ENCODE measurements at places on chromosomes 7 and 10.

DNA sequence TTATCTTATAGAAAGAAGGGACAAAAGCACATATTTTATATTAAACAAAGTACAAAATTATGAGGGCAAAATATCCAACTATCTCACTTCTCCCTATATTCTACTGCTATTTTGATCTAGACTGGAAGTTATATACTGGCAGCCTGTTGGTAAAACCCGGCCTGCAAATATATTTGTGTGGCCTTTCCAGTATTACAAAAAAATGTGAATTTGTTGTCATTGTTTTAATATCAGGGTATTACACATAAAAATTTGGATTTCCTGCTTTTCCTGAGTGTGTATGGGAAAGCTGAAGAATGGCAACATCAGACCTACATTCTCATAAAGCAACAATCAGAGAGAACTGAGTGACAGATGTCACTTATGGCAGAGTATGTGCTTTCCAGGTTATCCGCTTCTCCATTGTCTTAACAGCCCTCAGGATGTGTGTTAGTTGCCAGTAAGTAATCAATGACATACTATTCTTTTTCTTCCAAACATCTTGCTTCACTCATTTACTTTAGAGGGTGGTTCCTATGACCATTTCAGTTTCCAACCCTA is 7.3 kb downstream of the SYPL1 start:
- DNase-seq = no peak

GRCh38 chr7:153934629-153935028 is 117.6 kb upstream of the DPP6 start:
- DNase-seq = no peak

- DNase-seq = no peak
Observed at GRCh38 chr7:24609059-24609458, 35.8 kb downstream of the PALS2 start.

- DNase-seq = no peak
Observed at GRCh38 chr7:90917539-90917938, 321.4 kb downstream of the CDK14 start.

- peak; percentile 11 for DNase-seq
Observed at GRCh38 chr10:101297901-101298486, 56.0 kb upstream of the BTRC start.

DNA sequence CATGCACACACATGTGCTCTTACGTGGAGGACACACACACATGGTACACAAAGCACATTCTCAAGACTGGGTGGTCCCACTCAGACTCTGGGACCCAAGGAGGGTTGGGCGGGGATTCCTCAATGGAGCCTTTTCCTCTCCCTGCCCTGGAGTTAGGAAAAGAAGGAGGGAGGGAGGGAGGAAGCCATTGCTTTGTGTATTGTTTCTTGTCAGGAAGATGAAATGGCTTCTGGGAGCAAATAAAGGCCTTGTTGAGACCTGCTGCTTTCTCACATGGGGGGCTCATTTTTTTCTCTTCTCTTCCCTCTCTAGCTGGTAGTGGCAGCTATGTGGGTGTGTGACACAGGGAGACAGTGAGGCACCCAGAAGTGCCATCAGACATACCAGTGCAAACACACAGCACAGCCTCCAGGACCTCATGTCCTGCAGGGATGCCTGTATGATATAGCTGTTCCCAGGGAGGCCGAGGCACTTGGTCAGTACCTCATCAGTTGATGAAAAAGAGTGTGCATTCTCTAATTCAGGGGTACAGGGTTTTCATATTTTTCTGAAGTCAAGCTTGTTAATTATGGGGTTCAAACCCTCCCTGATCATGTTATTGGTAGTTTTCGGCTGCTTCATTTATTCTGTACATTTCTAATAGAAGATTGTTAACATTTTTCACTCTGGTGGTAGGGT is 5.7 kb downstream of the AQP1 start:
- DNase-seq = no peak

DNA sequence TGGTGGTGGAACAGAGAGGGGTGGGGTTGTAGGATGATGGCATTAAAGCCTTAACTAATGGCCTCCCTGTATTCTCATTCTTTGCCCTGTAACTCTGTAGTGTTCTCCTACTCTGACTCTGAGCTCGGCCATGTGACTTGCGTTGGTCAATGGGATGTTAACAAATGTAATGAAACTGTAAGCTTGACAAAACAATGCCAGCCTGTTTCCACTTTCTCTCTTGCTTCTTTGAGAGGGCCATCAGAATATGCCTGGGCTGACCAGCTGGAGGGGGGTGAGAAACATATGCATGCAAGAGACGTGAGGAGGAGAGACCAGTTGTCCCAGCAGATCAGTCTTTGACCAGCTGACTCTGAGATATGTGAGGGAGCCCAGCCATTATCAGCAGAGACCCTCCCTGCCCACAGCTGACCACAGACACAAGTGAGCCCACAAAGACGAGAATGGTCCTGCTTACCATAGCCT is 100.6 kb downstream of the ICA1 start:
- DNase-seq = no peak

GRCh38 chr10:44961230-44961571 is 1.6 kb downstream of the RASSF4 start:
- DNase-seq = no peak

- no peak for DNase-seq
Observed at GRCh38 chr7:33821970-33822369, 83.4 kb upstream of the BMPER start.

GRCh38 chr7:3573151-3573550 is 272.1 kb downstream of the SDK1 start:
- no peak for DNase-seq

DNA sequence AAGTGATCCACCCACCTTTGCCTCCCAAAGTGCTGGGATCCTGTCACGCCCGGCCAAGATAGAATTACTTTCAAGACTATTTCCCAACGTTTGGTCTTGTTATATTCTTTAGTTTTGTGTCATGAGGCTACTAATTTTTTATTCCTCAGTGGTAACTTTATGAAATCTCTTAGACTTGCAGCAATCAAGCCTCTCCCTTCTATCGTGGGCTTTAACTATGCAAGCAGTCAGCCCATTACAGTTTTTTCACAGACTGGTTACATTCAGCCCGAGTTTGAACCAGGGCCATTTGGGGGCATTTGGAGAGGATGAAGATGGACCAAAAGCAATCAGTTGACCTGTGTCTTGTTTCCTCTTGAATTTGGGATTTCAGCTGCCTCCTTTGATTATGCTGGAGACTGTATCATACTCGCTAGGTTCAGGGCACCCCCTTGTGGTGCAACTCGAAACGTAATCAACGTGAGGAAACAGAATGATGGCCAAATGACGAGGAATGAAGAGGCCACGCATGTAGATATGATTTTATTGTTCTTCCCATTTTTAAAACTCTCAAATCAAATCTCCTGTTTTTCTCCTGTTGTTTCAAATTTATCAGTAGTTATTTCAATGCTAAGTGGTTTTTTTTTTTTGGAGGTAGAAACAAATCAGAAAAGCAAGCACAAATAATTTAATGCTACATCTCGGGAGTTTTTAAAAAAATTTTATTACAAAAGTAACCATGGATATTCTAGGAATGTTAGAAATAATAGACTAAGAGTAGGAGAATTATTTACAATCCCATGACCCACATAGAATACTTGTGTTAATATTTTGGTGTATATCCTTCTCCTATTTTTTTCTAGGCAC is 151.6 kb downstream of the KIAA1217 start:
- peak; percentile 10 for DNase-seq
